ENCODE measurements at places on chromosomes 12 and 14.

DNA sequence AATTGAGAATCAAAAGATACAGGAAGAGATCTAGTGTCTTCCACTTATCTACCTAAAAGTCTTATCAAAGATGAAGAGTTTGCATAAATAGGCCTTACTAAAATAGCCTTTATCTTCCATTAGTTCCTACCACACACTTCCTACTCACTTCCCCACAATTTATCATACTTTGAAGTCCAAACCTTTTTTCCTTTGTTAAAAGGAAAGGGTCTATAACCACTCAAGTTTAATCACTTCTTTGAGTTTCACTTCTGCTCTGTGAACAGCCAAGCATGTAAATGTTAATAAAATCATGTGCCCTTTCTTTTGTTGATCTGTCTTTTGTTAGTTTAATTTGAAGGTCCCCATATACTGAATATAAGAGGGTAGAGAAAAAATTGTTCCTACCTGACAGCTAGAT is 114.5 kb downstream of the PHLDA1 start:
- DNase-seq: no peak

DNA sequence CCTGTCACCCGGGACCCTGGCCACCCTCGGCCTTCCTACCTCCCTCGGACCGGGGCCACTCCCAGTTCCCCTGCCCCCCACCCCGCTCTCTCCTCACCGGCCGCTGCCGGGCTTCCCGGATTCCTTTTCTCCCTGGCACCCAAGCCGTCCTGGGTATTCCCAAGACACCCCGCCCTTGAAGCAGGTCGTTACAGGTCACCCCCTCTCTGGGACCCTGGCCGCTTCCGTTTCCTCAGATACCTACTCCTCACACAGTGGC is 493 bp downstream of the NUMB start:
- no peak for DNase-seq

GRCh38 chr14:80637756-80638619 is 303.6 kb downstream of the CEP128 start:
- no peak for DNase-seq

DNA sequence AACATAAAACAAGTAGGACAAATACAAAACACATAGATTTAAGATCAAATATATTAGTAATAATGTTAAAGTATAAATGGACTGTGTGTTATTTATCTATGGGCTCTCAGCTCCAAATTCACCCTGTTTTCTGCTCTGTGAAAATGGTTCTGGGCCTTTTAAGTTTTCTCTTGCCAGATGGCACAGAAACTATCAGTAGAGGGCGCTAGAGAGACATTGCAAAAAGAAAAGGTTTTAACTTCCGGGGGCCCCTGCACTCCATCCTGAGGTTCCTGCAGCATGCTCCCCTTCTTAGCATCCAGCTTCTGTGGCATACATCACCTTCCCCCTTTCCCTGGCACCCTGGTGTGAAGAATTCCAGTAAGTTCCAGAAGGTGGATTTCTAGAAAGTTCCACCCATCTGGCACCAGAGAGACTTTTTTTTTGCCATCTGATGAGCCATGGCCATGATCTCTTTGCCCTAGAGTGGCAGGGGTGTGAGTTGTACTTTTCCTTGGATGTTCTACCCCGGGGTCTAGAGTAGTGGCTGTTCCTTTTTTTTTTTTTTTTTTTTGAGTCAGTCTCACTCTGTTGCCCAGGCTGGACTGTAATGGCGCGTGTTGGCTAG is 29.3 kb downstream of the ZCRB1 start:
- no peak for DNase-seq

GRCh38 chr12:24822121-24822899 is 126.6 kb downstream of the BCAT1 start:
- DNase-seq: no peak

DNA sequence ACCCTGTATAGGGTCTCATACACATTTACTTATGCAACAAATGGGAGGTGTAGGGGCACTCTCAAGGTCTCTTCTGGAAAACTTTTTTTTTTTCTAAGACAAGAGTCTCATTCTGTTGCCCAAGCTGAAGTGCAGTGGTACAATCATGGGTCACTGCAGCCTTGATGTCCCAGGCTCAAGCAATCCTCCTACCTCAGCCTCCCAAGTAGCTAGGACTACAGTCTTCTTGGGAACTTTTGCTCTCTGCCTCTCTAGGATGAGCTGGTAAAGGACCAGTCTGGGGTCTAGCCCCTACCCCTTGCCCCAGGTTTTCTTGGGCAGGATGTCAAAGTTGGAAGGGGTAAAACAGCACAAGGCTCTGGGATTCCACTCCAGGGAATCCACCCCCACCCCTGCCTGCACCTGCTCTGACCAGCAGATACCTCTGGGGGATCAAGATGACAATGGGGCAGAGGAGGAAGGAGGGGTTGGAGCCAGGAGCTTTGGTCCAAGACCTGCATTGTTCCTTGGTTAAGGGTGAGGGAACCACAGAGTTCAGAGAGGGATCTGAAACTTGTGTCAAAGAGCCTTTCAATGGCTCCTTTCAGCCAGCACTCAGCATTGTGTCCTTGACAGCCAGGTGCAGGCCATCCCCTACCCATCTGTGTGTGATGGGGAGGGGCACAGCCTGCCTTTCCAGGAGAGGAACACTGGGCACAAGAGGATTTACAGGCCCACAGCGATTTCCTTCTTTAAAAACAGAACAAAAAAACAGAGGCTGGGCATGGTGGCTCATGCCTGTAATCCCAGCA is 12.2 kb downstream of the CTDSP2 start:
- no peak for DNase-seq

All from omental fat pad (tissue), 4 donors.